ENCODE measurements at places on chromosomes 5 and 9.

DNA sequence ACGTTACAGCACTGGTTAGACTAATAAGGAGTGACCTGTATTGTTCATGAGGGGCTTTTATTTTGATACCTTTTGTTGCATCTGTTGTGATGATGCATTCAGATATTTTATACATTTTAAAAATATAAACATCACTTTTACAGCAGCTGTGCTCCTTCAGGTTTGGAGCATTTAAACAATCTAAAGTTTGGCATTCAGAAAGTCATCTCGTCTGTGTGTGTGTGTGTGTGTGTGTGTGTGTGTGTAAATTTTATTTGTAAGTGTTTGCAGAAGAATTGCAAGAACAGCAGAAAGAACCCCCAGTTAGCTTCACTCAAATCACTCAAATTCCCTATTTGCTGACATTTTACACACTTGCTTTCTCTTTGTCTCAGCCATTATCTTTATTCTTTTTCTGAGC lies 87.4 kb downstream of the ERCC6L2 start:
- DNase-seq = no peak

DNA sequence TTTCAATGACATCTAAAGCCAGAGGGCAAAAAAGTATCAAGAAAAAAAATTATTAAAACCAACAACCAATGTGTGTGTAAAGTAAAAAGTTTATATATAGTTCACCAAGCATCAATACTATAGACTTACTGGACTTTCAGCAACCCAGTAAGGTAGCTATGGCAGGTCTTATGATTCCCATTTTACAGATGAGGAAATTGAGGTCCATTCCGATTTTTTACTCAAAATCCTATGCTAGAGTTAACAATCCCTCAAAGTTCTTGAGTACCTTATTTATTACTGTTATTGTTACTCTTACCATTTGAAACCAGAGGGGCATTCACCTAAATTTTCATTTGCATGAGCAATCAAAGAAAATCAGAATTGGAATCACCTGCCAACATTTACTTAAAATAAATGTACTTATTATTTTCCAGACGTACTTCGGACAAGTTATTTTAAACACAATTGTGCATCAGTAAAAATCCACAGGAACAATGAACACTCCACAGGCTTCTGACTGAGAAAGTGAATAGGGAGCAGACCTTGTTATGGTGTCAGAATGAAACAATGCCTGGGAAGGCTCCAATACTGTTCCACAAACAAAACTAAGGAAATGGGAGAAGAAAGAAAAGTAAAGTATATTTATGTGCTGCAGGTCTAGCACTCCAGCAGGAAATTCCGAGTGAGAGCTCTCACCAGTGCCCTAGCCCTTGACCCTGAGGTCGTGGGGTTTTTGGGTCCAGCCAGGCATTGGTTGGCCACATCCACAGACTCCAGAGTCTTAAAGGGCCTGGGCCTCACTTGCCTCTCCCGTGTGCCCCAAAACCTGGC lies 229.9 kb downstream of the PIK3R1 start:
- no peak for DNase-seq

- DNase-seq = no peak
Measured at GRCh38 chr5:7405277-7405676, 9.3 kb downstream of the ADCY2 start.

GRCh38 chr5:36945687-36946086 lies 69.1 kb downstream of the NIPBL start:
- no peak for DNase-seq

DNA sequence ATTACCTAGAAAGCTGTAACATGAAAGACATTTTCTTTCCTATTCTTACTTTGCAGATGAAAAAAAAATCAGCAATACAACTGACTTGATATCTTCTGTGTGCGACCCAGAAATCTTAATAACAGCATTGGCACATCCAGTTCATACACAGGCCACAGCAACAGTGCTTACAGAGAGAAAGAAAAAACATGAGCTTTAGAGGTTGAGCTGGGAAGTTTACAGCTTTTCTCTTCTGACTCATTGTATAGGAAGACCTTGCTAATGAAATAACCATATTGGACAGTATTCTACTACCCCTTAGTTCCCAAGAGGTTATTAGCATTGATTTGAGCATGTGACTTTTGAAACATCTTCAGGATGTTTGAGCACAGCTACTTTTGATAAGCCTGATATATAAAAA lies 1033.4 kb upstream of the DMAC1 start:
- no peak for DNase-seq

DNA sequence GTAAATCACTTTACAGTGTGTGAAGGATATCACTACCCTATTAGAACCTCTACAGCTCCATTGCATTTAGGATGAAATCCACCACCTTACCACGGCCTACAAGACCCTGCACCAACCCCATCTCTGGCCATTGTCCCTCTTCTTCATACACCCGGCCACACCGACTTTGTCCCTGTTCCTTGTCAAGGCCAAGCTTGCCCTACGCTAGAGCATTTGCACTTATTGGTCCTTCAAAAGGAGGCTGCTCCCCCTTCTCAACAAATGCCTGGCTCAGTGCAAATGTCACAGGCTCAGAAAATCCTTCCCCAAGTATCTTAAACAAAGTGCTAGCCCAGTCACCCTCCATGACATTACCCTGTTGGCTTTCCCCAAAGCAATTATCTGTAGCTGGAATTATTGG lies 4.1 kb upstream of the HRH2 start:
- no peak for DNase-seq

GRCh38 chr9:107733523-107733894 lies 243.9 kb upstream of the KLF4 start:
- peak; percentile 58 for DNase-seq

DNA sequence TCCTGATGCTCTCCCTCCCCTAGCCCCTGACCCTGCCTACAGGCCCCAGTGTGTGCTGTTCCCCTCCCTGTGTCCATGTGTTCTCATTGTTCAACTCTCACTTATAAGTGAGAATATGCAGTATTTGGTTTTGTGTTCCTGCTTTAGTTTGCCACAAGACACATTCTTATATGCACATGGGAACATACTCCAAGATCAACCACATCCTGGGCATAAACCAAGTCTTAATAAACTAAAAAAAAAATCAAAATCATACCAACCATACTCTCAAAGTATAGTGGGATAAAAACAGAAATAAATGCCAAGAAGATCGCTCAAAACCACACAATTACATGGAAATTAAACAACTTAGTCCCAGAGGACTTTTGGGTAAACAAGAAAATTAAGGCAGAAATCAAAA lies 11.2 kb upstream of the ZCCHC9 start:
- DNase-seq = no peak

- DNase-seq = no peak
Measured at GRCh38 chr5:78622302-78622971, 26.1 kb downstream of the LHFPL2 start.

DNA sequence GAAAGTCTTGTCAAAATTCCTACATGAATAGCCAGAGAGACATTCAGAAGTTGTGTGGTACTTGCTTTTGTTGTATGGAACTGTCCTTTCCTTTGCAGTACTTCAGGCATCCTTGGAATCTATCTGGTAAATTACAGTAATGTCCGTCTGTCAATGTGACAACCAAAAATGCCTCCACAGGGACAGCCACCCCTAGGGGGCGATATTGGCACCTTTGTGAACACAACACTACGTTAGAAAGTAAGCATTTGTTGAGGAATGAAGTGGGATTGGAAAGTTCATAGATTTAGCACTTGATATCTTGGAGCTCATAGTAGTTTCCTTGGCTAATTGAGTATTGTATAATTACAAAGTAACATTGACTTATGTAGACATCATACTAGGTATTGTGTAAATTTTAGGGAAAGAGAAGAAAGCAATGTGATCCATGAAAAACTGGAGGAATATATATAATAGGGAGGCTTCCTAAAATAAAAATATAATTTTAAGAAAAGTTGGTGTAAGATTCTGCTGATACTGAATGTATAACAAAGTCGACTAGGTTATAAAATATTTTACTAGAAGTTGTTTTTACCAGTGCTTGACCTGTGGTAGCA lies 32.7 kb downstream of the TMEFF1 start:
- DNase-seq = peak; percentile 47

DNA sequence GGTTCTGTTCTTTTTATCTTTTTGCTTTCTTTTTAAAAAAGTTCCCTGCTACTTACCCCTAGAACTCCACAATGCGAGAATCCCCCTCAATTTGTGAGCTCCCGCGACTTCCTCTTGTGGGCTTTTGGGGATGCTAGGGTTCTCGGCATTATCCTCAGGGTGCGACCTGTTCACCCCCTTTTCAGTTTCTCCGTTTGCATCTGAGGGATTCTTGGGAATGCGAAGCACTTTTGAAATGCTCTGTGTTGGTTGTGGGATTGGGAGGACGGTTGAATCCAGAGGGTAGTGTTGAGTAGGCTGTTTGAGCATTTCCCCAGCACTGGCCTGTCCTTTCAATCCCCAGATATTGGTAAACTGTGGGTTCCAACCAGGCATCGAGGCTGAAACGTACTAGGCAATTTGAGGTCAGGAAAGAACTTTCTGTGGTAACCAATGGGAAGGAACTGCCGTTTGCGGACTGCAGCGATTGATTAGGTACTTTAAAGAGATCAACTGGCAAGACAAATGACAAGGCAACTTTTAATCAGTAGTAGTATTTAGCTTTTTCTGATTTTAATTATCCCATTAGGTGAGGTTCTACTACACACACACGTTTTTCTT lies 415 bp downstream of the XRCC4 start:
- no peak for DNase-seq

GRCh38 chr5:16970260-16970659 lies 34.2 kb upstream of the MYO10 start:
- DNase-seq = no peak
